ENCODE measurements at places on chromosomes 1 and 21.
A peak's percentile ranks its signal among the peaks of the same experiment; 100 is the strongest.

DNA sequence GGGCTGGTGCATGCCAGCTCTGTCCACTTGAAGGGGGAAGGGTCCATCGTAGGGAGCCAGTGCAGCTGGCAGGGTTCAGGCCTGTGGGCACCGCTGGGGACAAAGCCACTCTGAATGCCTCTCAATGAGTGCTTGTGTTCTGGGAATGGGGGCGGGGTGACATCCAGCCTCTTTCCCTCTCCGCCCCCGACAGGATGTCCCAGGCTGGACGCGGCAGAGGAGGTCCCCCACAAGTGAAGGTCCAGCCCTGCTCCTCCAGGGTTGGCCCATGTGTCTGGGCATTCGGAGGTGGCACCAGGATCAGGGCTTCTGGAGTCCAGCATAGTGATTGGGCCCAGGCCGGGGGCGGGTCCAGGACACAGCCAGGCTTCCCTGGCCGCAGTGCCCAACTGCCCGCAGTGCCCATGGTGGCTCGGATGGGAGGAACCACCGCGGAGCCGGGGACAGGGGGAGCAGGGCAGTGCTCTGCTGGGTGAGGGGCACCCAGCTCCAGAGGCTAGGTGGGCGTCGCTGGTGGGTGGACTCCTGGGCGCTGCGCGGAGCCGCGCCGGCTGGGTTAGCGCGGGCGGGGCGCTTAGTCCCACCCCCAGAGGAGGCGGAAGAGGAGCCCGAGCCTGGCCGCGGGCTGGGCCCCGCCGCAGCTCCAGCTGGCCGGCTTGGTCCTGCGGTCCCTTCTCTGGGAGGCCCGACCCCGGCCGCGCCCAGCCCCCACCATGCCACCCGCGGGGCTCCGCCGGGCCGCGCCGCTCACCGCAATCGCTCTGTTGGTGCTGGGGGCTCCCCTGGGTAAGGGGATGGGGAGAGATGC is at the start of gene SHISA4:
Gene SHISA4 (plus strand): TSS at position 617 of the 808 bp plus-strand sequence. CDS start 97 bp downstream, at position 714.
- peak; percentile 38 for DNase-seq

DNA sequence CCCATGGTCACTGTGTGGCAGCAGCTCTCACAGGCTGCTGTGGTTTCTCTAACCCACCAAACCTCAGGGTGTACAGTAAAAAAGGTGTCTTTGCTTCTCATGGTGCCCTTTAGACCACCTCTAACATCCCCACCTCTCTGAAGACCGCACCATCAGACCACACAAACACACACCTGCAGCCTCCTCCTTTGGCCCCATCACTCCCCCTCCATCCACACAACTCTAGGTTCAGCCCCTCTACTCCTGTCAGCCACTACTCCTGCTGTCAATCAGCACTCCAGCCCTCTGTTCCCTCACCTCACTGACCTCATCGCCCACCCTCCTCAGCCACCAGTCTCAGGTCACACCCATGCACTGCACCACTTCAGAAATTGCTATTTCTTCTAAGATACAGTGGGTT is 7.5 kb downstream of the ZNF692 start:
- no peak for DNase-seq

- no peak for DNase-seq
These were observed 47.6 kb downstream of the SEC16B start for GRCh38 chr1:177922209-177922608.

GRCh38 chr21:43824333-43825241 is 35.2 kb downstream of the RRP1 start:
- peak; percentile 42 for DNase-seq

DNA sequence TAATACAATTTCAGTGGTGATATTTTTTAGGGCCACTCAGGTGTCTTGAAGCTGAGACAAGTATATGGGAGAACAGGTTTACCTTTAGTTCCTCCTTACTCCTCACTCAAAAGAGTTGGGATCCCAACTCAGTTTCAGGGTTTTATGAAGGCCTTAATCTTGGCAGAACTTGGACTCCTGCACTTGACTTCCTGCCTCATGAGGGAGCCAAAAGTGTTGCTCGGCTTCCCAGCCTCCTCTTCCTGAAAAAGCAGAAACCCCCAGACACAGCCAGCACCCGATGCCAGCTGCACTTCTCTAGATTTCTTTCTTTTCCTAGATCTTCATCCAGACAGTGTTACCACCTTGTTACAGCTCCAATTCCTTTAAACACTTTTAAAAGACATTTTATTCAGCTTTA is 70.8 kb upstream of the TMPRSS2 start:
- no peak for DNase-seq

DNA sequence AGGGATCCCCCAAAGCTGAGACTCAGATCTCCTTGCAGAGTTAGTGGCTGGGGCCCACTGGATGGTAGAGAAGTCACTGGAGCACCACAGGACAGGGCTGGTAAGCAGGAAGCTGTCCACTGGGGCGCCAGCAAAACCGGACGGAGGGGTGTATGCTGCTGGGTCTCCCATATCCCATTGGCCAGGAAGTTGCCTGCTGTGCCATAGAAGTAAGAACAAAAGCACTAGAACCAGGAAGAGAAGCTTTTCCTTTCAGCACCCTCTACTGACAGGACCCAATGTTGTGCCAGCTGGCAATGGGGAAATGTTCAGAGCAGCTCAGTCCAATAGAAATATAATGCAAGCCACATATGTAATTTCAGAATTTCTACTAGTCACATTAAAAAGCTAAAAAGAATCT is 146.6 kb downstream of the SPATA46 start:
- no peak for DNase-seq

DNA sequence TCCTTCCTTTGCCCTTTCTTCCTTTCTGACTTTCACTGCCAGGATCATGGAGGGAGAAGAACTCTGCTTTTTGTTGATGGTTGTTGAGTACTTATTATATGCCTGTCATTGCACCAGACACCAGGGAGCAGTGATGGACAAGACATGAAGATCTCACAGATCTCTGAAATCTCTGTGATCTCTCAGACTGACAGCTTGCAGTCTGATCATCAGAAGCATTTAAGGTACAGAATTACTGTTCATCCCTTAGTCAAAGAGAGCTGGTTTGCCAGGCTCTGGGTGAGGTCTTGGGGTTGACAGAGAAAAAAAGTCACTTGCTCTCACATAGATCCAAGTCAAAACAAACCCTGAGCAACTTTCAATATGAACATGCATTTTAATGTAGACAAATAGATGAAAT is 299.5 kb upstream of the FMN2 start:
- no peak for DNase-seq

GRCh38 chr1:8752921-8753713 is 64.3 kb downstream of the RERE start:
- no peak for DNase-seq

- DNase-seq: no peak
These were observed 60.3 kb downstream of the PGBD5 start for GRCh38 chr1:230365723-230366307.

DNA sequence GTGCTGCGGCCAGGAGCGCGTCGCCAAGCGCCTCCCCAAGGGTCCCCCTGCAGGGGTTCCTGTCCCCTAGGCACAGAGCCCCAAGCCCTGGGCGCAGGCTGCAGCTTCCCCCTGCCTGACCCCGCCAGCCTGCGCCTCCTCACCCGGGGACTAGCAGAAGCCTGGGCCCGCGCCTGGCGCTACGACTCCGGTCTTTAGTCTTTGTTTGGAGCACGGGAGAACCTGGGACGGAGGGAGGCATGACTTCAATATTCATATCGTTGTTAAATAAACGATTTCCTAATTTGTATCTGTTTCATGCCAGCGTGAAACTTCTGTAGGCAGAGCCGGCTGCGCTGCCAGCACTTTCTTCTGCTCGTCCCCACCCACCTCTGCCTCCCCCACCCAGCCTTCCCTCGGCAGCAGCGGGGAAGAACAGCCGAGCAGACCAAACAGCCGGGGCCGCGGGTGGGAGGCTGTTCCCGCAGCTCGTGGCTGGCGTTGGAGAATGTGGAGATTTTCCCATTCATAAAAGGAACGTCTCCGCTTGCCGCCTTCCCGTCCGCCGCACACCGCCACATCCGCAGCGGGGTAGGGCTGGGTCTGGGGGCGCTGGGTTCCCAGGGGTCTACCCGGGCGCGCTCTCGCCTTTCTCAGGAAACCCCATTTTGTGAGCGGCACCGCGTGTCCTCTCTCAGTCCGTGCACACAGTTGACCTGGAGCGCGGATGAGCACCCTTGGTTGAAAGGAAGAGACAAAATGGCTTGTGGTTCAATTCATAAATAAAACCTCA is 777 bp upstream of the TRIM67 start:
- no peak for DNase-seq

DNA sequence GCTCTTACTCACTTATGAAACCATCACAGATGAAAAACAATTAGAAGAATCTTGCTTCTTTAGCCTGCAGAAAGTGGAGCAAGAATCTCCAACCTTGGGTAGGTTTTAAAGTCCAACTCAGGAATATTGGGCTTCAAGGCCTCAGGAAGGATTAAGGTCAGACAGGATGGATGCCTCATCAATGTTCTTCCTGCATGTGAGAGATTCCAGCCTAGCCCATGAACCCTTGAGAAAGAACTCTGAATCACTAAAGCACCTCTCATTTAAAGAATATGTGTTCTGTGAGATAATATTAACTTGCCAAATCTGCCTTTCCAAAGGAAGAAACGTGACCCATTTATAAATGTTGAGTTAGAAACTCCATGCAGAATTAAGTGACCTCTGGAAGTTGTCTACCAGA is 345.2 kb upstream of the CAMK1G start:
- no peak for DNase-seq

- DNase-seq: no peak
These were observed 42.3 kb downstream of the COL24A1 start for GRCh38 chr1:86114236-86114635.

DNA sequence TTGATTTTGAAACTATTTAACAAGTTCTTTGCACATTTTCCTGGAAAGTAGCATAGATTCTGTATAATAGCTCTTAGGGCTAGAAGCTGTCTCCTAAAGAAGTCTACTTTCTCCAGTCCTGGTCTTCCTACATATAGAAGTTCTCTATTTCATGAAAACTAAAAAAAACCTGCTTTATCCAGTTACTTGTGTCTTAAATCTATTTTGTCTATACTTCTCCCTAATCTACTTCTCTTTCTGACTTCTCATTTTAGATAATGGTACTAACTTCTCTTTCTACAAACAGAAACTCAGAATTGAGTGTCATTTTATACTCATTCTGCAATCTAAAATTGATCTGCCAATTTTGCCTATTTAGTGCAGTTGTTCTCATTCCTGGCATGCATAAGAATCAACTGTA is 28.7 kb downstream of the PDE4B start:
- DNase-seq: no peak

DNA sequence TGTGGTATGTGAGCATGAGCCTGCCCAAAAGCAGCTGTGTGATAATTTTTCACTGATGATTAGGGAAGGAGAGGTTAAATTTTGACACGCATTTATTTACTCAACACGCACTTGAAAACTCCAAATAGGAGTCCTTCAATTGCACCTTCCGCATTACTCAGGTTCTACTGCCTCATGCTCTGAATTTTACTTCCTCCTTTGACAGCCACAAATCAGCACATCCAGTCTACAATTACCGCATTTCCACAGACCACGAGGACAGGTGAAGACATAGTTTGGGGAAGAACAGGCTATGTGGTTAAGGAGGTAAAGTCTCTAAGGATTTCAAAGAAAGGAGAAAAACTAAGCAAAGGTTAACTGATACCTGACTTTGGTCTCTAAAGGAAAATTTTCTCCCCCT is 2.6 kb downstream of the CAPN8 start:
- DNase-seq: no peak

- no peak for DNase-seq
These were observed 63.2 kb downstream of the KIF26B start for GRCh38 chr1:245217853-245218608.

DNA sequence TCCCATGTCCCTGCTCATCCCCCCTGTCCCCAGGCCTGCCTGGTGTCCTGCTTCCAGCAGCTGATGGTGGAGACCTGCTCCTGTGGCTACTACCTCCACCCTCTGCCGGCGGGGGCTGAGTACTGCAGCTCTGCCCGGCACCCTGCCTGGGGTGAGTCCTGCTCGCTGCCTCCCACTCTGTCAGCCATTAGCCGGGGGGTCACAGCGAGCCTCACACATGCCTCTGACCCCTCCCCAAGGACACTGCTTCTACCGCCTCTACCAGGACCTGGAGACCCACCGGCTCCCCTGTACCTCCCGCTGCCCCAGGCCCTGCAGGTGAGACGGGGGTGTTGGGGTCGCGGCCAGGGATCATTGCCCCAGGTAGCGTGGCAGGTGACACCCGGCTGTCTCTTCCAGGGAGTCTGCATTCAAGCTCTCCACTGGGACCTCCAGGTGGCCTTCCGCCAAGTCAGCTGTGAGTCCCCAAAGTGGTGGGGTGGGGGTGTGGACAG is 10.0 kb downstream of the SCNN1D start:
- peak; percentile 41 for DNase-seq

- no peak for DNase-seq
These were observed 75.0 kb upstream of the DPT start for GRCh38 chr1:168803806-168804510.

DNA sequence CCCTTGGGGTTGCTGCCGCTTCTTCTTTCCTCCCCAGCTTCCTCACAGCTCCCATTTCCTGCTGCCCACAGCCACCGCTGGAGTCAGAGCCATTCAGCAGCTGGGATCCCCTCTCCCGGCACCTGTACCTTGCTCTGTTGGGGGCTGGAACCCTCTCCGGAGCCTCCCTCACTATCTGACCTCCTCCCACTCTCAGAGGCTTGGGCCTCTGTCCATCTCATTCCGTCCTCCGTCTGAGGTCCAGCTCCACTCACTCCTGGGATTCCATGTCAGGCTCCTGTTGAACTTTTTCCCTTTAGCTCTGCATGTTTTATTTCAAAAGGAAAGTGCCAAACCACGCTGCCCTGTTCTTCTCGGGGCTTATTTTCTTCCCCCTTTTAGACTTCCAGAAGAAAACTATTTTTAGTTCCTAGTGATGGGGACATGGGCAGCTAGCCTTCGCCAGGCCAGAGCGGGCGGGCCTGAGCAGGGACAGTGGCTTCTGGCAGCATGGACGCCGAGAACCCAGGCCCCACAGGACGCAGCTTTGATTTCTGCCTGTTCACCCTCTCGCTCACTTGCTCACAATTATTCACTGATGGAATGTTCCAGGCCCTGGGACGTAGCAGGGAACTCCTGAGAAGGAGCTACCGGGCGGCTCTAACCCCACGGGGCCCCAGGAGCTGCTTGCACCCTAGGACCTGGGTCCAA is 79.2 kb downstream of the ARHGEF10L start:
- no peak for DNase-seq

- peak; percentile 77 for DNase-seq
These were observed 142.5 kb downstream of the TIAM1 start for GRCh38 chr21:31201548-31201947.

- DNase-seq: no peak
These were observed 34.0 kb downstream of the SLC45A1 start for GRCh38 chr1:8351693-8352470.

DNA sequence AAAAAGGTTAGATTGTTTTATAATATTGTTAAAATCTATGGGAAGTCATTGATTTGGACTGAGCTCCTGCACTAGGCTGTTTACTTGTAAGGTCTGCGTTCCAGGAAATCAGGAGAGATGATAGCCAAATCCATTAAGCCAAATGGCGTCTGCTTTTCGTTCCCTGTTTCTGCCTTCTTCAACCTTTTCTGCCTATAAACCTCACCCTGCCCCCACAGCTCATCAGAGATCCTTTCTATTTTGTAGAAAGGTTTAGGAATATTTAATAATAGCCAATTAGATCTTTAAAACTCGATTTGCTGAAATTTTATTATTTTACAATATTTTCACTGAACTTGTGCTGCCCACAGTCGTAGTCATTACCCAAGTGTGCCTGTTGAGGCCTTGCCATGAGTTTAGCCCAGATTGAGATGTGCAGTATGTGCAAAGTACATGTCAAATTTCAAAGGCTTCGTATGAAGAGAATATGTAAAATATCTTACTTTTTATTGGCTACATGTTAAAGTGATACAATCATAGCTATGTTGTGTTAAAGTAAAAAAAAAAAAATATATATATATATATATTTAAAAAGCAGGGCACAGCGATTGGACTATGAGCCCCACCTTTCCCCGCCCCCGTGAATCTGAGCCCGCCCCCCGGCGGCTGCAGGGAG is 444 bp upstream of the IARS2 start:
- DNase-seq: no peak
